ENCODE measurements at places on chromosomes 16 and 17. TPM values are rescaled to one million over a fixed set of nuclear protein-coding genes. Genes with fewer than 3 reads are reported as not detected.

DNA sequence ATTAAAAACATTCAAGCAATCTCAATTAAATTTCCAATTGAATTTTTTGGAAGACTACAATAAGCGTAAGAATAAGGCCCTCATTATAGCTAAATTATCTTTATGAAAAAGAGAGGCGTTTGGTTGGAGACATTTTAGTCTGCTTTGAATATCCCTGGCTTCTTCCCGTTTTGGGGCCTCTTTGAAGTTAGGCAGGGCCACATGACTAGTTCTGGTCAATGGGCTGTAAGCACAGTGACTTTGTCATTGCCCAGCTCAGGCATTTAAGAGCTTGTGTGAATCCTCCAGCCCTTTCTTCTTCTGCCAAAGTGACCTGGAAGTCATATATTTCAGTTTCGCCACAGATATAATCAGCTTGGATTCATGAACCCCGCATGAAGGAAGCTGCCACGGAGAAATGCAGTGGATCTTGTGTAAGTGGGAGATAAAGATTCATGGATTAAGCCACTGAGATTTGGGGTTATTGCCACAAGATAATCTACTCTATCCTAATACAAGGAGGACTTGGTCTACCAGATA lies 21.7 kb upstream of the UBTF start:
- DNase-seq = no peak

GRCh38 chr16:72569677-72570076 lies 397.7 kb upstream of the PMFBP1 start:
- DNase-seq = no peak

DNA sequence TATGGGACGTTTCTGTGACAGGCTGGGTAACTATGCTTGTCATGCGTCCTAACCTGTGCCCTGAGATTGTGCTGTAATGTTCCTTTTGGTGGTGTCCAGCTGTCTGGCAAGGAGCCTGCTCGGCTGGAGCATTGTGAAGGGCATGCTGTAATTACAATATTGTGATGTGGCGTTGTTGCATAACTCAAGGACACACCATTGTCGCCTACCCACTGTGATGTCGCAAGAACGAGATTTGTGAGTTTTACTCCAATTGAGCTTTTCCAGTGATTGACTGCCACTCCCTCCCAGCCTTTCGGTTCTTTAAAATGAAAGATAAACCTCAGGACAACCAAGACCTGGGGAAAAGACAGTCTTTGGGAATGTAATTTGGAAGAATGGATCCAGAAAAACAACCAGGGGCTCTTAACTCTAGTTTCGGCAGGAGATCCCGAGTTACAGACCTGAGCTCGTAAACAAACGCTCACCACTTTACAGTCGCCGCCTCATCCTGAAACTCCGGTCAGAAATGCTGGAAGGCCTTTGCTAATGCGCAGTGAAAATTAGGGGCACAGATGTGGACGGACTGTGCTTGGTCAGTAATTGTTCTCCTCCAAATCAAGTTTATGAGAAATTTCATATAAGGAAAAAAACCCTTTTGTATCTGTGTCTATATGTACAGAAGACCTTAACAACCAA lies 1.3 kb downstream of the ZNF750 start:
- DNase-seq = no peak

- DNase-seq = peak; percentile 44
These were observed 79.1 kb upstream of the CDH5 start for GRCh38 chr16:66287416-66287815.

Gene CD300C
- total RNA-seq = under 0.01 TPM

Gene PRAC1
- total RNA-seq = 0.88 TPM

GRCh38 chr16:77896415-77897128 lies 108.2 kb downstream of the VAT1L start:
- no peak for DNase-seq

GRCh38 chr16:10885246-10885645 lies 8.2 kb downstream of the CIITA start:
- DNase-seq = no peak

DNA sequence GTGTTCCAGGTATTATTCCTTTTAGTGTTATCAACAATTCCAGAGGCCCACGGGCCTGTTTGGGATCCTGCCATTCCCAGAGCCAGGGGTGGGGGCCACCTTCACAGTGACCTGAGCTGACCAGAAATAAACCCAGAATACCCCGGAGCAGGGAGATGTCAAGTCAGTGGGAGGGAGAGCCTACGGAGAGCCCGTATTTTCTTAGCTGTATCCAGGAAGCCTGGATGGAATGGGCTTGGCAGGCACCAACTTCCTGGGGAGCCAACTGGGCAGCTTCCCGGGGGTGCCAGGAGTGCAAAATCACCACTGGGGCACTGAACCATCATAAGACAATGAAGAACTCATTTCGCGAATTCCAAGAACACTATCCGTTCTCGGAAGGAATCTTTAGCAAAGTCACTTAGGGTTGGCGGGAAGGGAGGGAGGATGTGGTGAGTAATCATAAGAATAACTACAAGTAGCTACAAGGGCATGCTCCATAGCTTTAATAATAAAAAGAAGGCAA lies 13.2 kb upstream of the MRTFB start:
- no peak for DNase-seq

Gene CIAO2B
- 97.4 TPM for total RNA-seq

- DNase-seq = peak; percentile 57
These were observed 40.2 kb downstream of the SMG6 start for GRCh38 chr17:2263183-2264066.

DNA sequence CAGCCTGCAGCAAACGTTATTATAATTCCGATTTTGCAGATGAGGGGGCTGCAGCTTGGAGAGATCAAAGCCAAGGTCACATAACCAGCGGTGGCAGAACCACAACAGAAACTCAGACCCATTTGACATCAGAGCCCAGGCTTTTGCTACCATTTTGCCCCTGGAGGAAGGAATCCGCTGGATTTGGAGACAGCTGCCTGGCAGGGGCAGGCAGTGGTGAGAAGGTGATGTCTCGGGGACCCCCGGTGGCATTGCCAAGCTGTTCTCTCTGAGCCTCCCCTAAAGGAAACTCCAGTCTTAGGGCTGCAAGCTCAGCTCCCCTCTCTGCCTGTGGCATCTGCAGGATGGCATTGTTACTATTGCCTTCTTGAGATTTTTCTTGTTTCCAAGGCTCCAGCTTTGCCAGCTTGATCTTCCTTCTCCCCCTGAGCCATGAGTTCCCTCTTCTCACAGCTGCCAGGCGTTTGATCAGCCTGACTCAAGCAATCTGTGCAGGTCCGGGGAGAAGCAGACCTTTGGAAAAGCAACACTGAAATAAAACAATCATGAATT lies 40.8 kb downstream of the AIPL1 start:
- DNase-seq = no peak

- DNase-seq = no peak
These were observed 42.9 kb upstream of the NUDT7 start for GRCh38 chr16:77679391-77679790.

DNA sequence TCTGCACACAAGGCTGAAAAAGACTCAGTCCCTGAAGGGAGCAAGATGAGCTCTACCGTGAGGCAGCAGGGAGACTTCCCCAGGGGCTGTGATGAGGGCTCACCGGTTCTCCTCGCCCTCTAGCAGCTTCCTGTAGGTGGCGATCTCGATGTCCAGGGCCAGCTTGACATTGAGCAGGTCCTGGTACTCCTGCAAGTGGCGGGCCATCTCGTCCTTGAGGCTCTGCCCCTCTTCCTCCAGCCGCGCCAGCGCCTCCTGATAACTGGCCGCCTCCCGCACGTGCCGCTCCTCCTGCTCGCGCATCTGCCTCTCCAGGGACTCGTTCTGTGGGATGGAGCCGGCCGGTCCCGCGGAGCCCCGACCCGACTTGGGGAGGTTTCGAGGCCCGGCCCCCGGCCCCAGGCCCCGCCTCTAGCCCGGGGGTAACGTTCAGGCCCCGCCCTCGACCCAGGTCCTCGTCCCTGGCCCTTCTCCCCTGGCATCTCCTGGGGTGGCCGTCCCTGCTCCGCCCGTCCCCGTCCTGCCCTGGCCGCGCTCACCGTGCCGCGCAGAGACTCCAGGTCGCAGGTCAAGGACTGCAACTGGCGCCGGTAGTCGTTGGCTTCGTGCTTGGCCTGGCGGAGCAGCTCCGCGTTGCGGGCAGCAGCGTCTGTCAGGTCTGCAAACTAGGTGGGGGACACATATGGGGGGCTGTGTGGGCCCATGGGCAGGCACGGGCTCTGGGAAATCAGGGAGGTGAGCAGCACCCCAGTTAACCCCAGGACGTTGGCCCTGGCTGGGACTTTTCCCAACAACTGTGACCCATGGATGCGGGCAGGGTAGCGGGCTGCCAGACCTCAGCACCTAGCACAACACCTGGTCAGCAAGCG lies 3.9 kb downstream of the GFAP start:
- DNase-seq = peak; percentile 84

DNA sequence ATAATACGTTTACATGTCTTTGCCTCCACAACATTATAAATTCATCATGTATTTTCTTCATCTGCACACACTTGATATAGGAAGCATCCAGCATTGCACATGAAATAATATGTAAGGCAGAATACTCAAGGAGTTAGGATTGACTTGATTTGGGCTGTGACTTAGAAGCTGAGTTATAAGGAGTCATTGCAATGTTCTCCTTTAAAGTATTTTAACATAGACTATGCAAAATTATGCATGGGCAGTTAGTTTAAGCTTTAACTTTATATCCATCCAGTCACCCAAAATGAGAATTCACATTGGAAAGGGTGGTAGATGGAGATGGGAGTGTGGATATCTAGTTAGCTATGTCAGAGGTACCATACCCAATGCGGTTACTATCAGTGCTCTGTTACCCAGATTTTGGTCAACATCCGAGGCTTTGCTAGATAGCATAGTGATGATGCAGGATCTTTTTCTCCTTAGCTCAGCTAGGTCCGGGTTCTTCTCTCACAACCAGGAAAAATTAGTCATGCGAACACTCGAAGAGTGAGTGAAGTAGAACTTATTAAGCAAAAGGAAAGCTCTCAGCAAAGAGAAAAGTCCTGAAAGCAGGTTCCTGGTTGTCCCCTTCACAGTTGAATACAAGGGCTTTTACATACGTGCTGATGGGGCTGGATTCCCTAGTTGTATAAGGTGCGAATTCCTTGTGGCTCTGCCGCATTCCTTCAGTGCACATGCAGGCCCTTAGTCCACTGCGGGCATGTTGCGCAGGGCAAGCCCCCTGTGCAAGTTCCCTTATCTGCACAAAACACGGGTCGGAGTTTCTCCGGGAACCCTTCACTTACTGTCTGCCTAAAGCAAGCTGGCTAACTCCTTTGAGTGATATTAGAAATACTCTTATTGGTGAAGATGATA lies 73.1 kb upstream of the FAM20A start:
- no peak for DNase-seq

DNA sequence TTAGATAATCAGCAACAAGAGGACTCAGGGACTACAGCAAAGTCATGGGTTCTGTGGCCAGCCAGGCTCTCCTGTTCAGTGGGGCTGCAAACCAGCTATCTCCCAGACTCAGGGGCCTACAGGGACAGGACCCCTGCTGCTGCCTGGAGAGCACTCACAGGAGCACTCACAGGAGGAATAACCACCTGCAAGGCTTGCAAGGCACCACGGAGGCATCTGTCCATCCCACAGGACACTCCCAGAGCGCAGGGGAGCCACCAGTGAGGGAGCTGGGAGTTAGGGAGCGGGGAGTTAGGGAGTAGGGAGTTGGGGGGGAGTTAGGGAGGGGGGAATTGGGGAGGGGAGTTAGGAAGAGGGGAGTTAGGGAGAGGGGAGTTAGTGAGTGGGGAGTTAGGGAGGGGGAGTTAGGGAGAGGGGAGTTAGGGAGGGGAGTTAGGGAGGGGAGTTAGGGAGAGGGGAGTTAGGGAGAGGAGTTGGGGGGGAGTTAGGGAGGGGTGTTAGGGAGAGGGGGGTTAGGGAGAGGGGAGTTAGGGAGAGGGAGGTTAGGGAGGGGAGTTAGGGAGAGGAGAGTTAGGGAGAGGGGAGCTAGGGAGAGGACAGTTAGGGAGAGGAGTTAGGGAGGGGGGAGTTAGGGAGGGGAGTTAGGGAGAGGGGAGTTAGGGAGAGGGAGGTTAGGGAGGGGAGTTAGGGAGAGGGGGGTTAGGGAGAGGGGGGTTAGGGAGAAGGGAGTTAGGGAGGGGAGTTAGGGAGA lies 5.7 kb downstream of the CANT1 start:
- DNase-seq = peak; percentile 58

GRCh38 chr17:82320956-82321927 lies 3.8 kb upstream of the CD7 start:
- DNase-seq = peak; percentile 97

DNA sequence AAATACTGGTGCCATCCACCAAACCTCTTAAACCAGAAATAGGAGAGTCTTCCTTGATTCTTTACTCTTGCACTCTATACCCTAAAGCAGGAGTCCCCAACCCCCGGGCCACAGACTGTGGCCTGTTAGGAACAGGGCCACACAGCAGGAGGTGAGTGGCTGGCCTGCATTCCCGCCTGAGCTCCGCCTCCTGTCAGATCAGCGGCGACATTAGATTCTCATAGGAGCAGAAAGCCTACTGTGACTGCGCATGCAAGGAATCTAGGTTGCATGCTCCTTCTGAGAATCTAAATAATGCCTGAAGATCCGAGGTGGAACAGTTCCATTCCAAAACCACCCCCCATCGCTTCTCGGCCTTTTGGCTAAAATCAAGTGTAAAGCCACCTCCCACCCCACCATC lies 30.3 kb upstream of the SRCIN1 start:
- no peak for DNase-seq

DNA sequence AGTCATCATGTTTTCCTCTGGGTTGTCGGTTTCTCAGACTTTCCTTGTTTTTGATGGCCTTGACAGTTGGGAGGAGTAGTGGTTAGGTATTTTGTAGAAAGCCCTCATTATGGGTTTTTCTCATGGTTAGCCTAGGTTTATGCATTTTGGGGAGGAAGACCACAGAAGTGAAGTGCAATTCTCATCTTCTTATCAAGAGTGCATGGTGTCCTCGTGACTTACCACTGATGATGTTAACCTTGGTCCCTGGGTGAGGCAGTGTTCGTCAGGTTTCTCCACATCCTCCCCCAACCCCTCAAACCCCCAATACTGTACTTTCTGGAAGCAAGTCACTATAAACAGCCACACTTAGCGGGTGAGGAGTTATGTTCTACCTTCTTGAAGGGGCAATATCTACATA lies 42.3 kb downstream of the BPTF start:
- DNase-seq = no peak

DNA sequence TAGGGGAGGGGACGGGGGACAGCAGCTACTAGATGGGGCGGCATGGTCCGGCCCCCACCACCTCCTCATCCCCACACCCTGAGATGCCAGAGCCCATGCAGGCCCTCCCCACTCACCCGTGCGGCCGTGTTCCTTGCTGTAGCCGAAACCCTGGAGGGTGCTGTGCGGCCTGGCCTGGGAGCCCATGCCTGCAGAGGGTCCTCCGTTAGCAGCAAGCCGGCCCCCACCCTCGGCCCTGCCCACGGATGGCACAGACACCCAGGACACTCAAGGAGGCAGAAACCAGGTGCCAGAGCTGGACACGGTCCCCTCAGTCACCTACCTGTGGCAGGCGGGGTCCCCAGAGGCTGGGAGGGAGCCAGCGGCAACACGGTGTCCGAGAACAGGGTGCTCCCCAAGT lies 5.5 kb downstream of the TEPSIN start:
- no peak for DNase-seq

Gene SLC52A1
- total RNA-seq = not detected

Gene USP10
- total RNA-seq = 43.1 TPM

Gene IRX3
- 68.4 TPM for total RNA-seq

All from osteoblast (primary cell).